Skeletal muscle tissue (tissue), 5 donors: ENCODE measurements at places on chromosomes 13 and 19. TPM values are rescaled to one million over a fixed set of nuclear protein-coding genes. Genes with fewer than 3 reads are reported as not detected.

Gene ZNF530
- 6.8 TPM for total RNA-seq

Gene MFSD12
- 18.8 TPM for total RNA-seq

Gene KLK2
- not detected for total RNA-seq

Gene CYP4F8
- total RNA-seq = not detected

Gene TPTE2
- total RNA-seq = not detected

Gene PGLYRP1
- total RNA-seq = 2.1 TPM

Gene ZNF101
- total RNA-seq = 4.7 TPM

Gene S1PR2
- 9.9 TPM for total RNA-seq
